Upper lobe of left lung (tissue), 6 donors: ENCODE measurements at places on chromosomes 1 and 21. TPM values are rescaled to one million over a fixed set of nuclear protein-coding genes. Genes with fewer than 3 reads are reported as not detected.

Gene OR6Y1
- total RNA-seq: not detected

Gene THEM5
- total RNA-seq: not detected

Gene LPAR3
- 9.8 TPM for total RNA-seq

Gene SH2D1B
- 3.4 TPM for total RNA-seq

Gene PHACTR4
- total RNA-seq: 36.0 TPM

Gene UBE2U
- total RNA-seq: not detected

Gene DDX59
- total RNA-seq: 19.7 TPM

DNA sequence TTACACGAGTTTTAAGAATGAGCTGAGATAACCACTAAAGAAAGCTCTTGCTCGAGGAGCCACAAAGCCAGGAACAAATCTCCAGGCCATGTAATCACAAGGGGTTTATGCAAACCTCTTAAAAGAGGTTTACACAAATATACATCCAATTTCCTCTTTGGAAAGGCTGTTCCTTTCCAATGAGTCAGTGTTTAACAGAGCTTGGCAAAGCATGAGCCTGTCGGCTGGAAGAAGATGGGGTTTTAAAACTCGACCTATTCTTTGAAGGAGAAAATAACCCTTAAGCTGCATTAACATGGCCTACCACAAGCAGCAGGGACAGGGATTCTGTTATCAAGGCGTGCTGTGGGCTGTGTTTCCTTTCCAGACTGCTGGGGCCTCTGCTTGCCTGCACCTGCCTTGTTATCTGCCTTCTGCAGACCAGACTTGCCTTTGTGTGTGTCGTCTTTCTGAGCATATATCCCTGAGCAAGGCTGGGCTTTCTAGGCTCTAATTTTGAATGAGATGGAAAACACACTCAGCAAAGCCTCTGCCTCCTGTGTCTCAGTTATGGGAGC lies 40.6 kb upstream of the CYP2J2 start:
- no peak for DNase-seq

- DNase-seq: no peak
Observed at GRCh38 chr1:154198756-154199562, 7.1 kb upstream of the TPM3 start.

- DNase-seq: no peak
Observed at GRCh38 chr1:65471861-65472332, 51.4 kb downstream of the LEPR start.

DNA sequence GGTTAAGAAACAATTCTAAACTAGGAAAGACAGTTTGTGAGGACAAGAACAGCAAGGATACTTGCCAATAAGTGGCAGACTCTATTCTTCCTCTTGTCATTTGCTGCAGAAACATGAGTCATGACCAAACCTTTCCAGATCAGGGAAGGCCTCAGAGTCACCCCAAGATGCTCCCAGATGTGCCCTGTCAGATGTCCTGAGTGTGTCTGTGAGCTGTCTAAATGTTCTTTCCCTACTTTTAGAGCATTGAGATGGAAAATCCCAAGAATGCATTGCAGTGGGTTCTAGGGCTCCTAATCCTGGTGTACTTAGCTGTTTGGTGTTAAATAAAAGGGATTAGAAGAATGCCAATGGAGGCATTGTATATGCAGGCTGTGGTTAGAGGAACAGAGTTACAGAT lies 57.5 kb upstream of the KIAA0040 start:
- DNase-seq: no peak

DNA sequence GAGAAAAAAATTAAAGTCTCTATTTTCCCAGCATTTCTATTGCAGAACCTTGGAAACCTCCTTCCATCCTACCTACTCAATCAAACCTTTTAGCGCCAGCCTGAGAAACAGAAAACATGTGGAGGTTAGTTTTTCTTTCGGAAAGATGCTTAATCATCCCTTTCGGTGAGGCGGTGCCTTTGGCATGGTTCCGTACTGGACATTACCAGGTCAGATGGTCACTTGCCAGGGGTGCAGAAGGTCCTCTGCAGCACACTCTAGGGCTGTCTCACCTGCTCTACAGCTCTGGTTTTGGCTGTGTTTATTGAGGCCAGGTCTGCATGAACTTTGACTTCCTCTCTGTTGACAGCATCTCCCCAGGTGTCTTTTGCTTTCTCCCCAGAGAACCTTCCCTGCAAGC lies 121.5 kb downstream of the PLD5 start:
- no peak for DNase-seq

DNA sequence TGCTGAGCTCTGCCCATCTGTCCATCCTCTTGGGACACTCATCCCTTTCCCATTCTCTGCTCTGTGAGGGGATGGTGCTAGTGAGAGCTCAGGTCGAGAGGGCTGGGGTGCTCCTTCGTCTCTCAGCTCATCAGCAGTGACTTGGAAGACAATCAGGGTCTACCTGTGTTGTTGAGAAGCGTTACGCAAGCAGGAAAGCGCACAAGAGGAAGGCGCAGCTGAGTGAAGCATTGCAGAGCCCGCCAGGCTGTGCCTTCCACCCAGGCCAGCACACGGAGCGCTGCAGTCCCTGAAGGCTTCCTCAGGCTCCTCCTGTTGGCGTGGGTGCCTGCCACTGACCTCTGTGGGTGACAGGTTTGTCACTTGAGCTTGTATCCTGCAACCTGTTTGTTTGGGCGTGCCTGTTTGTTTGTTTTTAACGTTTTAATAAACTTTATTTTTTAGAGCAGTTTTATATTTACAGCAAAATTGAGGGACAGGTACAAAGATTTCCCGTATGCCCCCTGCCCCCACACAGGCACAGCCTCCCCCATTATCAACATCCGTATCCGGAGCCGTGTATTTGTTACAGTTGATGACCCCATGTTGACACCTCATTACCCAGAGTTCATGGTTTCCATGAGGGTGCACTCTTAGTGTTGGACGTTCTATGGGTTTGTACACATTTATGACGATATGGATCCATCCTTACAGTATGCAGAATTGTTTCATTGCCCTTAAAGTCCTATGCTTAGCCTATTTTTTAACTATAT lies 36.7 kb downstream of the ADARB1 start:
- DNase-seq: no peak

GRCh38 chr1:158098256-158098655 lies 82.4 kb upstream of the CD1D start:
- DNase-seq: no peak
